Gastroesophageal sphincter (tissue), 4 donors: ENCODE measurements at places on chromosomes 12 and 14.

- no peak for ATAC-seq
These were observed 225.4 kb downstream of the PTPRO start for GRCh38 chr12:15547691-15548090.

DNA sequence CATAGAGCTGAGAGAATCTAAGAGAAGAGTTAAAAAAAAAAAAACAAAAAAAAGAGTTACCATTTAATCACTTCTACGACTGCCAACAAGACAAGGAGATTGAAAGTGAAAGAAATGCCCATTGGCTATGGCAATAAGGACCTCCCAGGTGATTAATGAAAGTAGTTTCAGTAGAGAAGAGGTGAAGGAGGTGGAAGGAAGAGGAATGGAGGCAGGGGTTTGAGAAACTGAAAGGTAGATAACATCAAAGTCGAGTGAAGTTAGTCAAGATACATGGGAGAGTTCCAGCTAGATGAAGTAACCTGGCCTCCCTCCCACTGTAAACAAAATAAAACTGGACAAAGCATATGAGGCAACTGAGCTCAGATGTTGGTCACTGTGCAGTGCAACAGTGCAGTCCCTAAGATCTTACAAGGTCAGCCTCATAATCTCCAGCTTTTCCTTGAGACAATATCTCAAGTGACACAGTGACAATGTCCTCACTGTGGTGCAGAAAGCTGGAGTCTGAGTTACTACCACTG is 118.0 kb upstream of the CCDC198 start:
- no peak for ATAC-seq

GRCh38 chr12:52660934-52661499 is 9.0 kb upstream of the KRT2 start:
- no peak for ATAC-seq

DNA sequence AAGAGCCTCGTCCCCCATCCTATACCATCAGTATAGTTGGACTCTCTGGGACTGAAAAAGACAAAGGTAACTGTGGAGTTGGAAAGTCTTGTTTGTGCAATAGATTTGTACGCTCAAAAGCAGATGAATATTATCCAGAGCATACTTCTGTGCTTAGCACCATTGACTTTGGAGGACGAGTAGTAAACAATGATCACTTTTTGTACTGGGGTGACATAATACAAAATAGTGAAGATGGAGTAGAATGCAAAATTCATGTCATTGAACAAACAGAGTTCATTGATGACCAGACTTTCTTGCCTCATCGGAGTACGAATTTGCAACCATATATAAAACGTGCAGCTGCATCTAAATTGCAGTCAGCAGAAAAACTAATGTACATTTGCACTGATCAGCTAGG is 13.6 kb downstream of the ARHGAP5 start:
- no peak for ATAC-seq

DNA sequence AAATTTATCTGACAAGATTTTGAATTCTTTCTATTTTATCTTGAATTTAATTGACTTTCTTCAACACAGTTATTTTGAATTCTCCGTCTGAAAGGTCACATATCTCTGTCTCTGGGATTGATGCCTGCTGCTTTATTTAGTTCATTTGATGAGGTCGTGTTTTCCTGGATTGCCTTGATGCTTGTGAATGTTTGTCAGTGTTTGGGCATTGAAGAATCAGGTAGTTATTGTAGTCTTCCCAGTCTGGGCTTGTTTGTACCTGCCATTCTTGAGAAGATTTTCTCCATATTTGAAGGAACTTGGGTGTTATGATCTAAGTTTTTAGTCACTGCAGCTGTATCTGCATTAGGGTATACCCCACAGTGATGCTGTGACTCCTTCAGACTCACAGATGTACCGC is 315.8 kb upstream of the DDHD1 start:
- no peak for ATAC-seq

GRCh38 chr12:6829536-6830220 is 1.5 kb downstream of the P3H3 start:
- no peak for ATAC-seq

DNA sequence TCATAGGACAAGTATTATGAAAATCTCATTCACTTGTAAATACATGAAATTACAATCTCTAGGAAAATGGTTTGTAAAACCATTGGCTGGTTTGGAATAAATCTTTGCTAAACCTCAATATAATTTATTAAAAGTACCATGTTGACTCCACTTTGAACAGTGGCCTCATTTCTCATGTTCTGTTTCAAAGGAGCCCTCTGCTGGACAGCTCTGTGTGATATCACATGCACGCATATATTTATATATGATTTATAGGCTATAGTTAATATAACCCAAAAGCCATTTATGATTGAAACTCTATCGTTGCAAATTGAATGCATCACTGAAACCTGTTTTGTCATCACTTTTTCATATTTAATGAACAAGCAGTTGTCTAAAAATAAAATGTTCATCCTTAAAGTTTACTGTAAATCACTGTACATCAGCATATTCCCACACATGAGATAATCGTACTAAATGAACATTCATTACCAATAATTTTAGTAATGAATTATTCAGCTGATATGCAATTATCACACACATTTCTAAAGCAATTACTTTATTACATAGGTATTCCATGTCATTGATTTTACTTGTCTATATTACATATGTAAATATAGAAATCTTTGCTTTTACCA is 493.8 kb downstream of the NPAS3 start:
- ATAC-seq = no peak

- no peak for ATAC-seq
These were observed 87.1 kb downstream of the GCH1 start for GRCh38 chr14:54815515-54815914.

GRCh38 chr12:105569886-105570285 is 239.4 kb downstream of the C12orf75 start:
- ATAC-seq = no peak

DNA sequence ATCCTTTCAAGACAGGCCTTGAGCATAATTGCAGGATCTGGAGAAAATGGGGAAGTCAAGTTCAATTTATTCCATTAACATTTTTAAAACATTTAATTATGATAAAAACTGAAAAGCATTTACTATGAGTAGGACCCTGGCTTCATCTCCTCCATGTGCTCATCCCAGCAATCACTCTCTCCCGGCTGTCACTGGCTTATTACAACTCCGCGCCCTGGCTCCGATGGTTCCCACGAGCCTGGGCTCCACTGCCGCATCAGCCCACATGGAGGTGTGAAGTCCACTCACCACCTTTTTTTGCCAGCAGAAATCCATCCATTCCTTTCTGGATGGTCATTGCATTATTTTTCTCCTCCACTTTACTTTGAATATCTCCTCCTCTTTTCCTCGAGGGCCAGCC is 194.4 kb downstream of the EMP1 start:
- no peak for ATAC-seq

DNA sequence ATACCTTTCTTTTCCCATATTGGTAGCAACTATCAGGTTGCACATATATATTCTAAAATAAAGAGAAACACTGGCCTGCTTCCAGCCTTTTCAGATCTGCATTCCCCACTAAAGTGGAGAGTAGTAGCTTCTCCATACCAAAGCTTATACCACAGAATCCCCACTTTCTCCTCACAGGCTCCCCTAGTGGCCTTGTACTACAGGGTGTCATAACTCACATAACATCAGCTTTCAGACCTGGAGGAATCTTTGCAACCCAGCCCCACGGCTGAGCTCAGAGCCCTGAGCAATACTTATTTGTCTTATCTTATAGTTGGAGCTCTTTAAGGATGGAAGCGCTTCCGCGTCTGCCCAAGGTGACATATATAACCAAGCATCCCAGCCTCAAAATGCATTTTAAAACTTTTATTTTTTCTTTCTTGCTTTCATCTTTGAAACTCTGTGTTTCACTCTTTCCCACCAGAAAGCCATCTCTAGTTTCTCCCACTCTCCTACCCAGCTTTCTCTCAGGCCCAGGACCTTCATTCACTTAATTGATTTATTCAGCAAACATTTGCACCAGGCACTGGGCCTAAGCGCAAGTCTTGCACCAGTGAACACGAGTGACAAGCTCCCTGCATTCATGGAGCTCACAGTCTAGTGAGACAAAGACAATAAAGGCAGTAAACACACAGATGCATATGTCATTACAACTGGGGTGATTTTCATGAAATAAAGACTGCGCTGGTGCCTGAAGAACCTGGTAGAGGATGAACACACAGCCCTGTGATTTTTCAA is 254.7 kb downstream of the IPO8 start:
- ATAC-seq = no peak

- ATAC-seq = no peak
These were observed 23.8 kb upstream of the PHLDA1 start for GRCh38 chr12:76055393-76055792.
